ENCODE measurements at places on chromosomes 7 and 10.

DNA sequence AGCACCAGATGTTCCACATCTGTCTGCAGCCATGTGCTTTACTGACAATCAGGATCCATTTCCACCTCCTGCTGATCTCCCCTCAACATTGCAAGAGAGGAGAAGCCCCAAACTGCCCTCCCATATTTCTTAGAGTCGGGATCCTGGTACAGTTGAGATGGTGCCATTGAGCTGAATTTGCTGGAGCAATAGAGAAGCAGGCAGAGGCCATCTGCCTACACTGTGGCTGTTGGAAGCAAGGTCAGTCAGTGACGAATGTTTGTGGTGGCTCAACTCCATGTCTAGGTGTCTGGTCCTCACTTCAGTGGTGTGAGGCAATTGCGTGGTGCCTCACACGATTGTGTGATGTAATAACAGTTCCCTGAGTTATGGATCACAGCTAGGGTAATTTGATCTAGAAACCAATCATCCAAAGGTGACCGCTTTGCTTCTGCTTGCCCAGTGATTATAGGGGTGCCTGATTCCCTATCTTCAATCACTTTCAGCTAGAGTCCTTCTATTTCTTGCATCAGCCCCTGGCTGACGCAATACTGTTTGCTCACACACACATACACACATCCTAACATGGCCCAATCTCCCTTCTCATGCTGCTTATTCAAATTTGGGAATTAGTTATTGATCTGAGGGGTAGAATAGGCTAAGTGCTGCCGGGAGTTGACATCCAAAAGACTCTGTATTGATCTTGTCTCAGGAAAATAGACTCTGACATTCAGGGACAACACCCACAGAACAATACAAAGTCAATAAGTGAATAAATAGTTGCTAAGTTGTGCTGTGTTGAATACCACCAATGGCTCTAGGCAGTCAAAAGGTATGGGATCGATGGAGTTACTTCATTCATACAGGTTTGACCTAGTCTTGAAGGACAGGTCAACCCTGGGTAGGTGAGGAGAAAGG, 46.1 kb upstream of the SLC35B4 start:
- DNase-seq: no peak

- DNase-seq: peak; percentile 83
Measured at GRCh38 chr7:129091484-129092002, 36.6 kb upstream of the TNPO3 start.

GRCh38 chr7:22332461-22332870, 24.5 kb downstream of the RAPGEF5 start:
- no peak for DNase-seq

GRCh38 chr7:157628456-157628855, 291.7 kb downstream of the DNAJB6 start:
- no peak for DNase-seq

- no peak for DNase-seq
Measured at GRCh38 chr7:101717628-101718357, 88.7 kb upstream of the MYL10 start.
